ENCODE measurements at places on chromosomes 13 and 19.

GRCh38 chr13:36999054-36999714 is at the start of gene ALG5:
TSS of gene ALG5 (minus strand) at chr13:36999340. CDS start at chr13:36999300, 40 bp downstream.
- peak; percentile 86 for DNase-seq

DNA sequence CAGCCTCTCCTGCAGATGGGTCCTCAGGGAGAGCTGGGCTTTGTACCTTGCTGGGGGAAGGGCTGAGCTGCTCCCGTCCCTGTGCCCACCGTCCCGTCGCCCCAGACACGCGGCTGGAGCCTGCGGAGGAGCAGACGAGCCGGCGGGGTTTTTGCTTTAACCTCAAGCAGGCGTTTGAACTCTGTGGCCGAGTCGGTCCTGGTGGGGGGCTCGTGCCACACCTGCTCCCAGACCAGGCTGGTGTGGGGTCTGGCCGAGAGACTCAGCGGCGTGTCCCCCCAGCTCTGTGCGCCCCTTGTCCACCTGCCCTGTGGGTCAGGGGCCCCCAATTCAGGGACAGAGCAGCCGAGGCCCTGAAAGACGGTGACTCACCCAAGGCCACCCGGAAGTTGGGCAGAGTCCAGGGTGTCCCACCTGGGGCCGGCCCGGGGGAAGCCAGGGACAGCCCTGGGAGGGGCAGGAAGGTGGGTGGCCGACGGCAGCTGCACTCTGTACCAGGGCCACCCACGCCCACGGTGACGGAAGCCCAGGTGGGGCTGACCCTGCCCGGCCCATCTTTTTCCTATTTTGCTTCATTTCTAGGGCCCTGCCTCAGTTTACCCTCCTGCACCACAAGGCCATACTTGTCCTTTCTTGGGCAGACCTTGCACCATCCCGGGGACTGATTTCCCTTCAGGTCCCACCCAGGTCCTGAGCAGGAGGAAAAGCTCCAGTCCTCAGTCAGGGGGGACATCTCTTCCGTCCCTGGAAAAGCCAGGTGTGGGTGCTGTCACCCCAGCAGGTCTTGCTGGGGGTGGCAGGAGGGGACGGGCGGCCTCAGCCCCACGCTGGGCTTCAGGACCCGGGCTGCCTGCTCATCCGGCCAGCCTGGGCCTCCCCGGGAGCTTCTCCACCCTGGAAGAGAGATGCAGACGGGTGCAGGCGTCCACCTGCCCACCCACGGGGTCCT is 5.3 kb downstream of the EFNA2 start:
- no peak for DNase-seq

DNA sequence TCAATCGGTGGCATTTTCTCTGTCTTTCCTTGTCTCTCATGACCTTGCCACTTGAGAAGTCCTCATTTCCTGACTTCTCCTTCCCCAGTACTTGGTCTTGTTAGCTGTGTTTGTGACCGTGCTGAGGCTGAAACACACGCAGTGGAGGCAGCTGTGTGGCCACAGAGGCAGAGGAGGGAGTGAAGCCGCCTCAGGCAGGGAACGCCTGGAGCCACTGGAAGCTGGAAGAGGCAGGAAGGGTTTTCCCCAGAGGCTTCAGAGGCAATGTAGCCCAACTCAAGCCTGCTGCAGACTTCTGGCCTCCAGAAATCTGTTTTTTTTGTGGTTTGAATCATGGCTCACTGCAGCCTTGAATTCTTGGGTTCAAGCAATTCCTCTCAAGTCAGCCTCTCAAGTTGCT is 29.2 kb upstream of the ARGLU1 start:
- no peak for DNase-seq

DNA sequence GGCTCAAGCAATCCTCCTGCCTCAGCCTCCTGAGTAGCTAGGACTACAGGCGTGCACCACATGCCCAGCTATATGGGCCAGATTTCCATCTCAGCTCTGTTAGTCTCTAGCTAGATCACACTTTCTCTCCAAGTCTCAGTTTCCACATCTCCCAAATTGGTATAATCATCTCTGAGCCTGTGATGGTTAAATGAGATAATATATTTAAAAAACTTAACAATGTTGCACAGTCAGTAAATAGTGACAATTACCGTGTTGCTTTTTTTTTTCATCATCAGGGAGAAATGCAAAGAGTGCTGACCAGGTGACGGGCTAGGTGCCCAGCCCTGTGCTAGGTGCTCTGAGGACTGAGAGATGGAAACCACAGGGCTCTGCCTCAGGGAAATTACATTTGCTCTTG is 36.9 kb upstream of the C19orf12 start:
- no peak for DNase-seq

- DNase-seq = no peak
These were observed 97.4 kb downstream of the ZDHHC20 start for GRCh38 chr13:21361706-21362105.

GRCh38 chr19:12782424-12783290 is 7.3 kb upstream of the HOOK2 start:
- peak; percentile 86 for DNase-seq

GRCh38 chr19:5170329-5170745 is 170.3 kb downstream of the PTPRS start:
- DNase-seq = peak; percentile 69

DNA sequence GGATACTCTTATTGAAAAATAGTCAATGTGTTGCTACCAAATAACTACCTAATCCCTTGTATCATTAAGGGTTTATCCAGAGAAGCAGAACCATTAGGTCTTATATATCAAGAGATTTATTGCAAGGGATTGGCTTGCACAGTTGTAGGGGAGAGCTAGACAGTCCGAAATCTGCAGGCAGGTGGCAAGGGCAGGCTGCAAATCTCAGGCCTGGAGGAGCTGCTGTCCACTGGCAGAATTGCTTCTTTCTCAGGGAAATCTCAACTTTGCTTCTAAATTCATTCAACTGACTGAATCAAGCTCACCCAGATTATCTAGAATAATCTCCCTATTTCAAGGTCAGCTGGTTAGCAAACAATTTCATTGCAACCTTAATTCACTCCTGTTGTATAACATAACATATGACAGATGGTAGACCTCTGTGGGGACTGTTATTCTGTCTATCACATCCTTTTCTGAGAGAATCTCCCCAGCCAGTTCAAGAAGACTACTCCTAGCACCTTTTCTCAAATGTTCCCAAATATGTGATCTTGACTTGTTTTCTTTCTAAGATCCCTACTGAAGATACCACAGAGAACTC is 194.2 kb downstream of the NHLRC3 start:
- no peak for DNase-seq

DNA sequence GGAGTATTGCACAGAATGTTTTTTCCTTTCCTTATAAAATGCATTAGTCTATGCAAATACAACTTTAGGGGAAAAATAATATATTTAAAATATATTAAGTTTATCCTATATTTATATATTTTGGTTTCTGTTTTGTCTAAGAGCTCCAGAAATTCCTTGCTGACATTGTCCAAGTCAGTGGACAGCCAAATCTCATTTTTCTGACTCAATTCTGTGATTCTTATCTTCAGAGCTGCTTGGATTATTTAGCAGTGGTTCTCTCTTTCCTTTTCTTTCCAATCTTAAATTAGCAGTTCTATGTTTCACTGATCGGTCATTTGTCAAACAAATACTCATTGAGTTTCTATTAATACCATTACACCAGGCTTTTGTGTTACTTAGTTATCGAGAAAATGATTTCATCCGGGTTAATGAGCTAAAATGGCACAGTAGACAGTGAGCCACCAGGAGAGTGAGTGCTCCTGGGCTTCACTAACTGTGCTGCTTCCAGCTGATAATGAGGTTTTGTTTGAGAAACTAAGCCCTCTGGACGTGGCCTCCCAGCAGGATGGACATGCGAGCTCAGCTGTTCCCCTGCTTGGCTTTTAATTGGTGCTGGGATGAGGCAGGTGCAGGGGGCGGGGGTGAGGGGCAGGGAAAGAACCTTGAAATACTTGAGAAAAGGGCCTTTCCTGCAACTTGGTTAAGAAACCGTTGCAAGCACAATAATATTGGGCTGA is 44.0 kb downstream of the ATP11A start:
- DNase-seq = no peak

GRCh38 chr13:110305949-110306339 is 1.0 kb downstream of the COL4A1 start:
- no peak for DNase-seq

DNA sequence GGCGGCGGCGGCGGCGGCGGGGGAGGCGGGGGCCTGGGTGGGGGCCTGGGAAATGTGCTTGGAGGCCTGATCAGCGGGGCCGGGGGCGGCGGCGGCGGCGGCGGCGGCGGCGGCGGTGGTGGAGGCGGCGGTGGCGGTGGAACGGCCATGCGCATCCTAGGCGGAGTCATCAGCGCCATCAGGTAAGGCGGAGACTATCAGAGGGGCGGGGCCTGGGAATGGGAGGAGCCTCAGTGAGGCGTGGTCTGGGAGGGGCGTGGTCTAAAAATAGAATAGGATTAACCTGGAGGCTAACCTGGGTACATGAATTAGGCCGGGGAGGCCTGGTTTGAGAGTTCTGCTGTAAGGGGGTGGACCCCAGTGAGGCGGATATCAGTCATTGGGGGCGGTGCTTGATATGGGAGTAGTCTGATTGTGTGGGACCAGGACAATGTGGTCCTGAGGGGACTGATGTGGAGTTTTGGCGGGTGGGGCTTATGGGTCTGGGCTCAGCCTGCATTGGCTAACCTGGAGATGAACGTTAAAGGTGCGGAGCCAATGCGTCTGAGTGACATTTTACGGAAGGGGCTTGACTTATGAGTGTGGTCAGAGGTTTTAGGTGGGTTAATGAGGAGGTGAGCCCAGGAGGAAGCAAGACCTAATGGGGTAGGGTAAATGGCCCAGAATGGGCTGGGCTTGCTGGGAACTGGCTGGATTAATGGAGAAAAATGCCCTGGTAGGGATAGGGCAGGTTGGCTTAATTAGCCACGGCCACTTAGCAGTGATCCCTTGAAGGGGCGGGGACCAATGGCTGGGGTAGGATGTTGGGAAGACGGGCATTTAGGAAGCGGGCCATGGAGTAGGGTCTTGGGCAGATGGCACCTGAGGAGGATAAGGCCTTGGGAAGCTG is 1.4 kb downstream of the CAPNS1 start:
- DNase-seq = peak; percentile 95

DNA sequence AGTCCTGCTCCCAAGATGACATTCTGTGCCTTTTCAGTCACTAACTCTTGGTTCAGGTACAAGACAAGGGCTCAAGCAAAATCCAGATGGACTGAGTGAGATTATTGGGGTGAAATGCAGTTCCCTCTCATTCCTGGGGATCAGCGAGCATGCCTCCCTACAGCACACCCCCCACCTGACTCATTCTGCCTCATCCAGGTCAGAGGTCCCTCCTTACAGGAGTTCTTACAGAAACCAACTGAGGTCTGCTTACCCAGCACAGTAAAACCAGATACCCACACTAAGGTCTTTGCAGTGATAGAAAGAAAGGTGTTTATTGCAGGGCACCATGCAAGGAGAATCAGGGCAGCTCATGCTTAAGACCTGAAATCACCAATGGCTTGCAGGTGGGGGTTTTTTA is 21.6 kb upstream of the MRI1 start:
- no peak for DNase-seq

DNA sequence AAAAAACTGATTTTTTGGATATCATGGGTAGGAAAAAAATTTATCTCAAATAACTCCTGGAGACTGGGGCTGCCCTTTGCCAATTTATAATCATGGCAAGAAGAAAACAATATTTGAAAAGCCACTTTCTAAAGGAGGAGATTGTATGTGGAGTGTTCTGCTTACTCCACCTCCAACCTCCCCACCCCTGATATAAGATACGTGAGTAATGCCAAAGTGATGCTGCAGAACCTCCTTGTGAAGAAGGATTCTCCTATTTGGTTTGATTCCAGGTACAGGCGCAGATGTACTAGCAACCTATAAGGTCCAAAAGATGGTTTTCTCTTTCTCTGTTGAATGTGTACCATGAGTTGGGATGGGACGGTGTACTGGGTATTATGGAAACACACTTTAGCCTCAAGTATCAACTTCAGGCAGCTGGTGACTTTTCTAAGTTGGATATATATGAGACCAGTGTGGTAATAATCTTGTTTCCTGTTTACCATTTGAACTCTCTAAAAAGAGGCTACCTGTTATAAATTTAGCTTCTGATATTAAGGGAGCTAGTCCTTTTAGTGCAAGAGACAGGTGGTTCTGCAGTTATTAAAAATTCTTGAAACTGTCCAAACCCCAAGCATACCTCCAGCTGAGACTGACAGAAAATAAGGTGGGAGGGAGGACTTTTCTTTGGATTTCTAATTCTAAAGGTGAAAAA is 724.0 kb upstream of the MIR17HG start:
- DNase-seq = no peak

DNA sequence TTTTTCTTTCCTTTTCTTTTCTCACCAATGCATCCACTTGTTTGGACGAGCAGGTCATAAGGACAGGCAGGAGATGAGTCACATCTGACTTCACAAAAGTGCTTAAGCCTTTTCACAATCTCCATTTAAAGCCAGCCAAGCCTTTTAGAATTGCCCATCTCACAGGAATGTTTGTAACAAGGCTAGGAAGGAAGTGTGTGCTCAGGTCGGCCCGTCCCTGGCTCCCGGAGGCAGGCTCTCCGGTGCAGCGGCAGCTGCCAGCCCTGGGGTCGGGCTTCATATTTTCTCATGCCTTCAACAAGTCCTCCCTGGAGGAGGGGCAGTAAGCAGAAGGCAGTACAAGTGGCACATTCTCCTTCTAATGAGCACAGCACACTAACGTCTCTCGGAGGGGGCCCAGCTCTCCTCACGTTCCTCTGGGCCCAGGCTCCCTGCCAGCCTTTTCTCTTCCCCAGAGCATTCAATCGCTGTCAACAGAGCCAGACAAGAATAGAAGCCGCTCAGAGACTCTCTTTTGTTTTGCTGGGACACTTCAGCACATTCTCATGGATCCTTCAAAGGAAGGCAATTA is 180.5 kb downstream of the COL4A1 start:
- DNase-seq = no peak

GRCh38 chr19:10615429-10616023 is 9.8 kb upstream of the SLC44A2 start:
- no peak for DNase-seq
